IPS DF 19.7 (cell line): ENCODE measurements at places on chromosomes 1 and 21.

- DNase-seq: no peak
Observed at GRCh38 chr1:116544588-116545358, 26.1 kb downstream of the CD58 start.

DNA sequence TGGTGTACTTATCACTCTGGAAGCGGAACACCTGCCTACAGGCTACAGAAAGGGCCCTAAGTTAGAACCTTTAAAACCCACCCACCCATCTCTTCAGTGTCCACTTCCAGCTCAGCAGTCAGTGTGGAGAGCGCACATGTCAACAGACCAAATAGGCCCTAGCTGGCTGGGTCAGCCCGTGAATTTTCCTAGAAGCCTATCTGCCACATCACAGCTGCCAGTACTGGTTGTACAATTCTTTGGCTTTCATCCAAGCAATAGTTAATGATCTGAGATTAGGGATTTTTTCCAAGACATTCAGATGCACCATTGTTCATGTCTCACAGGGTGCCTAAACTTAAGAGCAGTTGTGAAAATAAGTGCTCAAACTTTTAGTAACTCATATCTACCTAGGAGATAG, 197.1 kb downstream of the KCNK2 start:
- no peak for DNase-seq

DNA sequence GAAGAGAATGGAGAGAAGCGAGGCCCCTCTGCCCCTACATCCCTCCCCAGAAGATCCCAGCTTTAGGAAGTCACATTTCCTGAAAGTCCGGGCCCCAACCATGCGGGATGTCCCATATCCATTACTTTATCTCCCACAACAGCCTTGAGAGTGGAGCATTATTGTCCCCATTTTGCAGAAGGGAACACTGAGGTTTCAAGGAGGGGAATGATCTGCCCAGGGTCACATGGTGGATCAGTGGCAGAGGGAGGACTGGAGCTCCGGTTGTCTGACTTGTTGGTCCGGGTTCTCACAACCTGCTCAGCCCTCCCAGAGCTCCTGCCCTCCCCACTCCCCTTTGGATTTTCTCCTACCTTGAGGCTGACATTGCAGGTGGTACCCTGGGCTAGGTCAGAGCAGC, 2.2 kb upstream of the CRYBG2 start:
- DNase-seq: no peak

GRCh38 chr1:198929961-198930599, 291.2 kb downstream of the PTPRC start:
- DNase-seq: no peak

- no peak for DNase-seq
Observed at GRCh38 chr21:46347791-46348381, 23.9 kb downstream of the PCNT start.

DNA sequence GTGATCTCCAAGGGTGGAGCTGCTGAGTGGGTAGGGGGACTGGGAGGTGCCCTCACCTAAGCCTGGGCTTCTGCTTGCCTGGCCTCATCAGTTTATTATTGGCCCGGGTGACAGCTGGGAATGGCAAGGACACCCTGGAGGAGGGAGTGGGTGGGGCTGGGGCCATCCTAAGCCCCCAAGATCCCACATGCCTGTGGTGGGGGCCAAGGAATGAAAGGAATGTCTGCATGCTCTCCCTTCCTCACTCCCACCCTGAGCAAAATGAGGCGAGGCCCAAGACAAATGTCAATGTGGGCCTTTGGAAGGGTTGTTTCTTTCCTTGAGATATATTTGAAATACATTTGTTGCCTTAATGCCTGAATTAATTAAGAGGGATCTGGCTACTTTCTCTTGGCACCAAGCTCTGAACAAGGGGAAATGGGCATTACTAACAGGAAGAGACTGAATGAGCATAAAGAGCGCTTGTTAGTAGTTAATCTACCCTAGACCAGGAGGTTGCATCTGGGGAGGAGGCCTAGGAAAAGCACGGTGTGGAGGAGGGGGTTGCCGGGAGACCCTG, 19.7 kb upstream of the CHI3L1 start:
- DNase-seq: no peak

- no peak for DNase-seq
Observed at GRCh38 chr1:31201931-31202360, 37.7 kb downstream of the NKAIN1 start.

GRCh38 chr1:228076796-228077430, 5.6 kb upstream of the ARF1 start:
- no peak for DNase-seq

DNA sequence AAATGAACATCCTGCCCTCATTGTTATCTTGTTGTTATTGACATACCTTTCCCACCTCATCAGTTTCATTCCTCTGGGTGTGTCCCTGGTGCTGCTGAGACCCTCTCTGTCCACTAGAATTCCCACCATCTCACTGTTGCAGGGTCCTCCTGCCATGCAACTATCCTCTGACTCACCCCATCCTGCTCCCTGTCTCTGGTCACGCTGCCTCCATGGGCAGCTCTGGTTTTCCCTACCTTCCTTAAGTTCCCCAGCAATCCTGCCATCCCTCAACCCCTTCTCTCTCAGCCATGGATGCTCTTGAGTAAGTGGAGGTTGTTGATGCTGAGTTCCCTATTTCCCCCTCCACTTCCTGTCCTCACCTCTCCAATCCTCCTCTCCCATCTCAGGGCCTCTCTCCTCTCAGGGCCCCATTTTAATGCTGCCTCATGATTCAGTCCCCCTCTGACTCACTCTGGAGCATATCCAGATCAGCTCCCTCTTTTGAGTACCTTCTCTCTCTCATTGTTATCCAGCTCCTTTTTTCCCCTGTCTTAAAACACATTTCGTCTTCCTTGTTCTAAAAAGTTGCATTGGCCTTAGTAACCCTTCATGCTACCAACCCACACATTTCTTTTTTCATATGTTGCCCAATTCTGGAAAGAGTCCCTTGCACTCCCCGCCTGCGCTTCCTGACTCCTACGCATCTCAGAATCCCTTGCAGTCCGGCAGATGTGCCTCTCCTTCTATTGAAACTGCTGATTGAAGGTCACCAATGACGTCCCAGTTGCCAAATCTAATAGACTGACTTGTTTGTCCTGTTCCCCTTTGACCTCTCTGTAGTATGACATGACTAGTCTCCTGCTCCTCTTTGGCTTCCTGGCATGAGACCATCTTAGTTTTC, 92.0 kb downstream of the CNIH3 start:
- no peak for DNase-seq
